Esophagus muscularis mucosa (tissue), 4 donors: ENCODE measurements at places on chromosomes 11 and 22. TPM values are rescaled to one million over a fixed set of nuclear protein-coding genes. Genes with fewer than 3 reads are reported as not detected.

GRCh38 chr11:44760917-44761550 is 34.3 kb downstream of the TSPAN18 start:
- no peaks in the 10 kb centered on the region for H3K27me3 ChIP-seq
- no peak overlapping the region for H3K4me3 ChIP-seq
- DNase-seq = no peak
- H3K27ac ChIP-seq = peak overlapping the region; percentile 86
- no peaks in the 10 kb centered on the region for H3K36me3 ChIP-seq

The TRMT112 gene
- 202 TPM for total RNA-seq

DNA sequence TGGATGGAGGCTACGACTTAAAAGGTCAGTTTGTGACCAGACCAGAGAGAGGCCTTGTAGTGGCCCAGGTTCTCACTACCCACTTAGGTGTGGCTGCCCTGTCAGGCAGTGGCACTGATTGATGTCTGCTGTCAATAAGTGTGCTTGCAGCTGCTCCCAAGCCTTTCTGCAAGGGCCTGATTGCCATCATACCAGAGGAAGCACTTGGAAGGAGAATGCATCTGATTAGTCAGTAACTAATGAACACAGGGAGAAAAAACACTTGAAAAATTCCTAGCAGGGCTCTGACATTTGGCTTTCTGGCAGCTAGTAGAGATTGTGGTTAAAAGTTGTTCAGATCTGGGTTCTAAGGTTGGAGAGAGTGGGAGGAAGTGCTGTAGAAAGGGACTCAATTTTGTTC is 107.5 kb downstream of the NAV2 start:
- no peak overlapping the region for H3K4me3 ChIP-seq
- no peaks in the 10 kb centered on the region for H3K36me3 ChIP-seq
- no peak for DNase-seq
- H3K4me1 ChIP-seq = peaks cover 29% of the 10 kb centered on the region
- H3K27ac ChIP-seq = no peak overlapping the region

GRCh38 chr11:122207505-122207904 is 91.5 kb upstream of the BLID start:
- H3K4me3 ChIP-seq = no peak overlapping the region
- H3K36me3 ChIP-seq = no peaks in the 10 kb centered on the region
- H3K4me1 ChIP-seq = peaks cover 43% of the 10 kb centered on the region

DNA sequence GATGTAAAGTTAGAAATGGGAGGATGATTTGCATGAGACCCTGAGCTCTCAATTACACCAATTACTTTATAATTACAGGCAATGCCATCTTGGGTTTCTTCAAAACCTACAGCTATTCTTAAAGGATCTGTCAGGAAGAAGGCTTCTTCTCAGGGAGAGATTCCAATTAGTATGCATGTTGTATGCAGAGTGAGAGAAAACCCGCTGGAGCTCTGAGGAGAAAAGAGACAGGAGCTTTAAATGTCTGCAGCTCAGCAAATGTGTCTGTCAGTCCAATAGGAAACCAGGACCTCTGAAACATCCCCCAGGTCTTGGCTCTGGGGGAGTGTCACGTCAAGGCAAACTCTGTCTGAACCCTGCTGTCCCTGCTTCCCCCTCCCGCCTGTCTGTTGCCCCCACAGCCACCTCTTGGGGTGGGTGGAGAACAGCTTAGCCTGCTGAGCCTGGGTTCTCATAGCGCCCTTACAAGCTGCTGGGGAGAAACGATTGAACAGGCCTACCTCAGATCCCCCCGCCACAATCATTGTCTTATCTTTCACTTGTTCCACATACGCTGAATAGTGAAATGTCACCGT is 140.2 kb downstream of the SPATA19 start:
- no peaks in the 10 kb centered on the region for H3K36me3 ChIP-seq
- no peaks in the 10 kb centered on the region for H3K4me1 ChIP-seq
- H3K4me3 ChIP-seq = no peak overlapping the region
- no peaks in the 10 kb centered on the region for H3K27me3 ChIP-seq
- no peak overlapping the region for H3K27ac ChIP-seq

The TRPM5 gene
- not detected for total RNA-seq

DNA sequence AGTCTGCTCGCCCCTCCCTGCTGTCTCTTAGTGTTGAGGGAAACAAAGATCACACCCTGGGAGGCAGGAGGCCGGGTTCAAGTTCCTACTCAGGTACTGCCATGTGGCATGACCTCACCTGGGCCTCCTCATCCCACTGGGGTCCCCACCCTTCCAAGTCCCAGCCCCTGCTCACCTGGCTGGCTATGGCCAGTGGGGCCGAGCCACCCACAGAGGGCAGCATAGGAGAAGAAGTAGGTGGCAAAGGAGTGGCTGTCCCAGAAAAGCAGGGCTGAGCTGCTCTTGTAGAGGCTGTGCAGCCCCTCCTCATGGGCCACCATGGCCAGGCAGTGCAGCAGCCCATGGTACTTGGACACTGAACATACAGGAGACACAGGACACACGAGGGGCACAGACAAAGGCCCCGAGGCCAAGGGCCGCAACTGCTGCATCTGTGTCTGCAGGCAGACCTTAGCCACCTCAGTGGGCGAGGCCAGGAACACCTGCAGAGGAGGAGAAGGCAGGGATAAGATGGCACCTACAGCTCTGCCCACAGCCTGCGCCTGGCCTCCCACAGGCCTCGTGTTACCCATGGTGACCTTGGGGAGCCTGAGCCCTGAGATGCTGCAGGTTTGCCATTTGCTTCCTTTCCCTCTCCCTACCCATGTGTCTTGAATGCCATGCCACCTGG is 50.6 kb upstream of the MPEG1 start:
- H3K36me3 ChIP-seq = no peaks in the 10 kb centered on the region
- no peak overlapping the region for H3K4me3 ChIP-seq
- H3K4me1 ChIP-seq = no peaks in the 10 kb centered on the region
- H3K27ac ChIP-seq = no peak overlapping the region
- DNase-seq = peak; percentile 84

GRCh38 chr22:46085828-46086576 is 64.3 kb upstream of the PPARA start:
- H3K4me3 ChIP-seq = peak overlapping the region; percentile 23
- no peaks in the 10 kb centered on the region for H3K27me3 ChIP-seq
- peaks cover 40% of the 10 kb centered on the region for H3K36me3 ChIP-seq
- DNase-seq = no peak
- peaks cover 100% of the 10 kb centered on the region for H3K4me1 ChIP-seq

- peaks cover 52% of the 10 kb centered on the region for H3K4me1 ChIP-seq
- H3K4me3 ChIP-seq = peak within 1 kb of the TSS; percentile 63
- H3K36me3 ChIP-seq = no peaks in the 10 kb centered on the region
These were observed at the start of gene SGSM1 for GRCh38 chr22:24805790-24806662. Gene SGSM1 (plus strand): TSS chr22:24806211. CDS start chr22:24806326, 115 bp downstream.

GRCh38 chr22:41429232-41429950 is 17.2 kb downstream of the TOB2 start:
- H3K4me3 ChIP-seq = no peak overlapping the region
- peak overlapping the region; percentile 33 for H3K27ac ChIP-seq
- no peak for DNase-seq
- peaks cover 11% of the 10 kb centered on the region for H3K4me1 ChIP-seq
- peaks cover 61% of the 10 kb centered on the region for H3K36me3 ChIP-seq
- H3K27me3 ChIP-seq = no peaks in the 10 kb centered on the region

DNA sequence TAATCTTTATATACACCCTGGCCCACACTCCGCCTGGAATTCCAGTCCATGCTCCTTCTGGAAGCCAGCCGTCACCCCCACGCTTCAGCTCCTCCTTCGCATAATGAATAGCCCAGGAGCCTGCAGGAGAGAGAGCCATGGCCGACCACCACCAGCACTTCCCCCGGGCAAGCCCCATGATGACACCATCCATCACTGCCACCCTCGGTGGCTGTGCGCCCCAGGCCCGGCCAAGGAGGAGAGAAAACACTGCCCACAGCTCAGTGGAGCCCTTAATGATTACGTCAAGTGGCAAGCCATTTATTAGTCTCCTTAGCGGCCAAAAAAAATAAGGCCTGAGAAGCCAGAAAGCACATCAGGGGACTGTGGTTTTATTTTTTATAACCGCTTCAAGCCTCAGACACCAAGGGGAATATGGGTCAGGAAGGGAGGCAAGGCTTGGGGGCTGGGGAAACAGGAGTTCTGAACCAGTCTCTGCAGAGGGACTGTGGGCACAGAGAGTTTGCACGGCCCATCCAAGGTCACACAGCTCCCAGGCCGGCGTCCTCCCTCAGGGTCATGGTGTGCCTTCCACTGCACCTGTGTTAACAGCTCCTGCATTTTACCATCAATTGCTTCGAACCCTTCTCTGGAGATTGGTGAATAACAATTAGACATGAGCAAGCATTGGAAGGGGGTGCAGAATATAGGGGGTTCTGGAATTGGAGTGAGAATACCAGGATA is 134.3 kb downstream of the MN1 start:
- H3K36me3 ChIP-seq = no peaks in the 10 kb centered on the region
- DNase-seq = no peak
- peaks cover 30% of the 10 kb centered on the region for H3K4me1 ChIP-seq
- no peaks in the 10 kb centered on the region for H3K27me3 ChIP-seq
- no peak overlapping the region for H3K4me3 ChIP-seq

DNA sequence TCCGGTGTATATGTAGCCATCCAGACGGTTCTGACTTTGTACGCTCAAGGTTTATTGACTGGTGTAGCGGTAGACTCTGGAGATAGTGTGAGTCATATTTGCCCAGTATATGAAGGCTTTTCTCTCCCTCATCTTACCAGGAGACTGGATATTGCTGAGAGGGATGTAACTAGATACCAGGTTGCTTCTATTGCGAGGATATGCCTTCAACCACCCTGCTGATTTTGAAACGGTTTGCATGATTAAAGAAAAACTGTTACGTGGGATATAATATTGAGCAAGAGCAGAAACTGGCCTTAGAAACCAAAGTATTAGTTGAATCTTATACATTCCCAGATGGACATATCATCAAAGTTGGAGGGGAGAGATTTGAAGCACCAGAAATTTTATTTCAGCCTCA is 84.3 kb downstream of the GGT1 start:
- H3K4me1 ChIP-seq = peaks cover 8% of the 10 kb centered on the region
- H3K27ac ChIP-seq = no peak overlapping the region
- H3K27me3 ChIP-seq = peaks cover 16% of the 10 kb centered on the region
- no peak overlapping the region for H3K4me3 ChIP-seq
- DNase-seq = no peak

- no peak overlapping the region for H3K4me3 ChIP-seq
- H3K27ac ChIP-seq = no peak overlapping the region
- no peaks in the 10 kb centered on the region for H3K4me1 ChIP-seq
- no peaks in the 10 kb centered on the region for H3K36me3 ChIP-seq
- no peak for DNase-seq
These were observed 48.7 kb downstream of the OTOG start for GRCh38 chr11:17595526-17596309.

DNA sequence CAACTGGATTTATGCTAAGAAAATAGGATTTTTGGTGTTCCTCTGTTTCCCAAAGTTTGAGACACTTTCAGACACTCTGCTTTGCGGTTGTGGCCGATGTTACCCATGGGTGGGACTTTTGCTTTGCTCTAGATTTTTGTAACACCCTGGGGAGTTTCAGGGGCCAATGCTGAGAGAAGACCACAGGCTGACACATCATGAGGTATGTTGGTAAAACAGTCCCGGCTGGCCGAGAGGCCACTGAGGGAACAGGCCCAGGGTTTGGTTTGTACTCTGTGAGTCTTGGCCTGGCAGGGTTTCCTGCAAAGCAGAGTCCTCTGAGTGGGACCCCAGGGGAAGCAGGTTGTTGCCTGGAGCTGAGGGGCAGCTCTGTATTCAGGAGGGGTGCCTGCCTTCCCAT is 78.5 kb upstream of the PITPNB start:
- no peaks in the 10 kb centered on the region for H3K4me1 ChIP-seq
- H3K27ac ChIP-seq = no peak overlapping the region
- H3K27me3 ChIP-seq = no peaks in the 10 kb centered on the region
- no peak overlapping the region for H3K4me3 ChIP-seq

The PKDREJ gene
- not detected for total RNA-seq
